Stimulated activated CD4-positive, alpha-beta T cell treated with anti-CD3 and anti-CD28 coated beads, Interleukin-15, amount 100 ng/mL, for 1 hour (primary cell): ENCODE measurements at places on chromosomes 6 and 20.

DNA sequence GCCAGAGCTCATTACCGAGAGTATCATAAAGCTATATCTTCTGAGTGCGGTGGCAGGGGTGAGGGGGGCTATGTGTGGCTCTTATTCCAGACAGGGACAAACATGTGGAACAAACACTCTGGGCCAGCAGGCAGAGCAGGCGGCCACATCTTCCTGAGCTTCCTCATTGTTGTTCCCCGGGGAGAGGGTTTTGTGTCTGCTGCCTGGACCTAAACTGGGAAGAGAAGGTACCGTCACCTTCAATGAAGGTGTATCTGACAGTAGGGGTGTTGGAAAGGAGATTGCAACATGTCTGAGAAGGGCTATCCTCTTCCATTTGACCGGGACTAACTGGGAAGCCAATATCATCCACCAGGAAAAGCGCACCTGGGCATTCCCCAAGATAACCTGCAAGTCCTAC, 1.6 kb upstream of the TFAP2D start:
- DNase-seq = no peak

DNA sequence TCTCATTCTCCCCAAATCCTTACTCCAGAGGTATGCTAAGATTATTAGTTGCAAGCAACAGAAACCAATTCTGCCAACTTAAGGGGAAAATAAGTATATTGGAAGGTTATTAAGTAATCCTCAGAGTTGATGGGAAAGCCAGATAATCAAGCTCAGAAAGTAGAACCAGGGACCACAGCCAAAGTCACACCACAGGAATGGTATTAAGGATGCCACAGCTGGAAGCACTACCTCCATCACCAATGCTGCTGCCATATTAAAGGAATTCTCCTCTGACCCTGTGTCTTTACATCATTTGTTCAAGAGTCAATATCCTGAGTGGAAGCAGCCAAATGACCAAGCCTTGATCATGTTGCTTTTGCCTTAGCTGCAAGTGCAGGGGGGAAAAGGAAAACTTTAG, 9.9 kb downstream of the PROCR start:
- no peak for DNase-seq

GRCh38 chr6:168226902-168227318, 92.7 kb downstream of the DACT2 start:
- DNase-seq = no peak

GRCh38 chr6:150406948-150407347, 38.1 kb downstream of the IYD start:
- DNase-seq = no peak

- DNase-seq = no peak
Measured at GRCh38 chr6:109087661-109088264, 6.9 kb downstream of the SESN1 start.

- DNase-seq = no peak
Measured at GRCh38 chr6:54515713-54516112, 207.5 kb downstream of the TINAG start.

DNA sequence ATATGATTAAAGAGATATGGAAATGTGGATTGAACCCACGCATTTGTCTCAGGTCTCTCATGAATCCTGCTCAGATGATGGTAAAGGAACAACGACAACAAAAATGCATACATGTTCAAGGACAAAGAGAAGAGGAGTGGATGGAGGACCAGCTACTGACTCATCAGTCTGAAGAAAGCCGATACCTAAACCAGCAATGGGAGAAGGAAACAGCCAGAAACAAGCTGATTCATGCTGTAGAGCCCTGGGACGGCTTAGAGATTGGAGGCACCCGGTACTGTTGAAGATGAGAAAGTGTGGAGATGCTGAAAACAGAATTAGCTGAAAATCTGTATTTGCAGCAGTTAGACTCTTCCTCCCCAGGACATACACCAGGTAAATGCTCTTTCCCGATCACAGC, 14.4 kb upstream of the RIPPLY2 start:
- DNase-seq = no peak

GRCh38 chr6:44341095-44341890, 1.2 kb upstream of the SPATS1 start:
- no peak for DNase-seq

- no peak for DNase-seq
Measured at GRCh38 chr20:21808863-21809664, 103.6 kb downstream of the PAX1 start.

DNA sequence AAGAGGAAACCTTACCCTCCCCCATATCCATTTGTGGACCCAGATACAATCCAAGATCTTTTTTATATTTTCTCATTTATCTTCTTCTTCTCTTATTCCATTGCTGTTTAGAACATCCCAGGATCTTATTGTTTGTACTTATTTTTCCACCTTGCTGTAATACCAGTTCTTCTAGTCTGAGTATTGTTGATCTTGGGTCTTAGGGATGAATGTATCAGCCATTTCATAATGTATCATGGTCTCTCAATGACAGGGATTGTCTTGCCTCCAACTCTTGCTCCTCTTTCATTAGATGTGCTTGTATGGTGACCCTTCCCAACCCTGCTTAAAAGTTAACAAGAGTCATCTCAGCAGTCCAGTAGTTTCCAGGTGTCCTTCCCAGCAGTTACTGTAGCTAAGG, 63.3 kb downstream of the MAP3K4 start:
- DNase-seq = no peak

GRCh38 chr20:62860924-62861691, 514 bp downstream of the TCFL5 start:
- peak; percentile 20 for DNase-seq

DNA sequence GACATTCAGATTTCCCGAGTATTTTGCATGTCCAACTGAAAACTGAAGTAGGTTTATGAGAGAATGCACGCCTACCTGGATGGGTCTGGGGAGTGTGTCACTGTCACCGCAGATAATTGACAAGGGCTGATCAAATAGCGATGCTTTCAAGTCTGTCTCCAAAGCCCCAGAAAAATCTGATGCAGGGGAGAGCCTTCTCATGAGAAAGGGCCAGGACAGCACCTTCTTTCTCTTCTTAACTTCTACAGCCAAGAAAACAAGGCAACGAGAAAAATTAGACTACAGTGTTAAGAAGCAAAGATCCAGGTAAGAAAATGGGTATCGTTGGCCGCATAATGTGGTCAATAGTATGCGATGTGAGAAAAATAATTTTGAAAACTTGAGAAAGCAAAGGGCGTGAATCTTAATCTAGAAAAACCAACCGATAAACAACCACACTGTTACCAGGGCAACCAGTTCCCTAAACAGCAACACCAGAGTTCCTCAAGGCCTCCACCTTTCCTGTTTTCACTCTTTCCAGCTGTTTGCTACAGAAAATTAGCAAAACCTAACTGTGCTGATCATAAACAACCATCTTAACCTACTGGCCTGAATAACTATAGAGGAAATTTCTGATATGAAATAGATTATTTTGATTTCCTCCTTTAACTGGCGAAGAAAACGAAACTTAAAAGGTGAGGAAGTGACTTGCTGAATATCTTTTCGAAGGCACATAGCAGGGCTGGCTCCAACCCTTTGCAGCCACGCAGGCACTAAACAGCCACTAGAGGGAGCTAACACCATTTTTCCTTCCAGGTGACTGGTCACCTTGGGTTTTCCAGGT, 2.6 kb downstream of the TAGAP start:
- DNase-seq = no peak

DNA sequence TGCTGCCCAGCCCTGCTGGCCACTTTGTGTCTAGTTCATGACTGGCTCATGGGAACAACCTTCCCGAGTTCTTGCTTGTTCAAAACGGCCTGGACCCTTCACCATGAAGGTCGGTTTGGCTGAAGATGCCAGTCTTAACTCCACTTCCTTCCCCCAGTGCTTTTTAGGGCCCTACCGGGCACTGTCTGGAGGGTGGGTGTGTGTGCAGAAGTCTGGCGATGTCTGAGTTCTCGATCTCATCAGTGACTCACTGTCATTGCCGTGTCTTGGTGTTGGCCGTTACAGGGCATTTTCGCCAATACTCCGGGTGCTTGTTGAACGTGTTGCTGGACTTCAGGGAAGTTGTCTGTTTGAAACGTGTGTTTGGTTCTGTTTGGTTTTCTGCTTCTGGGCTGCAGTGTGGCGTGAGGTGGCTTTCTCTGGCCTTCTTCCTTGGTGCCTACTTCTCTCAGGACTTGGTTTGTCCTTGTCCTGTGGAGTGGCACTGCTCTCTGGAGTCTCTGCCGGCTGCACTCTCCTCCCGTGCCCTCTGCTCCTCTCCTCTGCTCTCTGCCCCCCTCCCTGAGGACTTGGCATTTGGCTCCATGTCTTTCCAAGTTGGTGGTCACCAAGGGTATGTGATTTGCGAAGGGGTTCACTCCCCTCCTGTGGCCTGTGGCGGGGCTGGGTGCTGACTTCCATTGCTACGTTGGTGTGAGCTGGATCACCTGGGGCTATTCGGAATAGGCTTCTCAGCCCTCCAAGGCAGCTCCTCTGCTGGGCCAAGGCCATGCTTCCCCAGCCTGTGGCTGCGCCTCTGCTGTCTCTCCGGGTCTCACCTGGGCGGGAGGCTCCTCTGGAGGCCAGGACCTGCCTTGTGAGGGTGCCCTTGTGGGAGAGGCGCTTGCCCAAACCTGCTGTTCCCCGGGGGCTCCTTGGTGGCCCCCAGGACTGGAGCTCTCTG, 38.2 kb downstream of the PYGB start:
- no peak for DNase-seq

DNA sequence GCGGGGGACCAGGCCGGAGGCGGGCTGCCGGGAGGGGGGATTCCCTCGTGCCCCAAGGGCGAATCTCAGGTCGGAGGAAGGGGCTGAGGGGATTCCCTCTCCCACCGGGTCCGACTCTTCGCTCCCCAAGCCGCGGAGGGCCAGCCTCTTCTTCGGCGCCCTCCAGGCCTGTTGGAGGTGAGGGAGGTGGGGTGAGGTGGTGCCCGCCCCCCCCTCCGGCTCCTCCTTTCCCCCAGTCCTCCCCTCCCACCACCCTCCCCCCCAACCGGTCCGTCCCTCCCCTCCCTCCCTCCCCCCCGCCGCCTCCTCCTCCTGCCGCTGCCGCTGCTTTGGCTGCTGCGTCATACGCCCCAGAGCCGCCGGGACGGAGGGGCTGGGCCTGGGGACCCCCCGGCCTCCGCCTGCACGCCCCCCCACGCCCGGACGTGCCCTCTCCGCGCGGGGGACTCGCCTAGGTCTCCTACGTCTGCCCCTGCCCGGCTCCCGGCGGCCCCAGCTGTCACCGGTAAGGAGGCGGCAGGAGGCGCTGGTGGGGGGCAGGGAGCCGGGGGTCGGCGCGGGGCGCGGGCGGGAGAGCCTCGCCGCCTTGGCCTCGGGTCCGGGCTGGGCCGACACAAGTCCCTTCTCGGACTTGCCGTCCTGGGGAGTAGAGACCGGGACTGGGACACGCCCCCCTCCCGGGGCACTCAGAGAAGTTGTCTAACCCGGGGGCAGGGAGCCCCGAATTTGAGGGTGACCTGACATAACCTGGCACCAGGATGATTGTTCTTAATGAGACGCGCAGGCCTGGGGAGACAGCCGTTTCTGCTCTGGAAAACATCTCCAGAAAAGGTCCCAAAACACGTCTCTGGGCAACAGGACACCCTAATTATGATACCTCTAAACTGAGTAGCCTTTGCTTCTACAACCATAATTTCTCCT, at the start of gene PHF1:
PHF1 (plus strand) TSS at position 304 of the 921 bp plus-strand sequence. CDS start 1,250 bp downstream, outside the sequence.
- DNase-seq = peak; percentile 62

GRCh38 chr20:25150016-25150415, 45.5 kb upstream of the ENTPD6 start:
- DNase-seq = no peak

GRCh38 chr20:21397341-21398108, at the start of gene NKX2-4:
Gene NKX2-4 (minus strand): TSS chr20:21397526. CDS start chr20:21397399, 127 bp downstream.
- DNase-seq = no peak

DNA sequence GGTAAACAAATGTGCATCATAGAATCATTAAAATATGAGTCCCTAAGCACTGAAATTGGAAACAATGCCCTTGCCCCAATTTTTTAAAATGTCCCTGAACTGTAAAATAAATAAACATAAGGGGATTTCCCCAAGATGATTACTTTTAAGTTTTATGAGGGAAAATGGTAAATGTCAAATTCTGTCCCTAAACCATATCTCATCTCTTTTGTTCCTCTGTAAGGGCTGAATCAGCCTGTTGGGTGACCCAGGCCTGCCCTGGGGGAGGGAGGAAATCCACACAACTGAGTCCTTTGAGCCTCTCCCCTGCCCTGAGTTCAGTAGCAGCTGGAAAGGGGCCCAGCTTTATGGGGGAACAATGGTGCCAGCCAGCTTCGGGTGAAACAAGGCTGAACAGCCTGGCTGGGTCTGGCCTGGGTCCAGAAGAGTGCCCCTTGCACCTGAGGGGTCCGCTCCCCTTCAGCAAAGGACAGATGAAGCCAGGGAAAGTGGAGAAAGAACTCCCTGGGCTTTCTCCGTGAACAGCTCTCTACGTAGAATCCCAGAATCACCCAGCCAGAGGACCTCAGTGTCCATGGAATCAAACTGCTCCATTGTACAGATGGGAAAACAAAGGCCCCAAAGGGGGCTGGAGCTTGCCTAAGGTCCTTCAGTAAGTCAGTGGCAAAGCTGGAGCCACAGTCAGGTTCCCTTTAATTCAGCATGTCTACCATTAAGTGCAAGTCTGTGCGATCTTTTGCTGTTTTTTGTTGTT, 28.2 kb upstream of the ITCH start:
- no peak for DNase-seq

GRCh38 chr20:33709398-33709797, 10.7 kb downstream of the PXMP4 start:
- DNase-seq = no peak

- no peak for DNase-seq
Measured at GRCh38 chr6:53433261-53433950, 84.7 kb upstream of the ELOVL5 start.

DNA sequence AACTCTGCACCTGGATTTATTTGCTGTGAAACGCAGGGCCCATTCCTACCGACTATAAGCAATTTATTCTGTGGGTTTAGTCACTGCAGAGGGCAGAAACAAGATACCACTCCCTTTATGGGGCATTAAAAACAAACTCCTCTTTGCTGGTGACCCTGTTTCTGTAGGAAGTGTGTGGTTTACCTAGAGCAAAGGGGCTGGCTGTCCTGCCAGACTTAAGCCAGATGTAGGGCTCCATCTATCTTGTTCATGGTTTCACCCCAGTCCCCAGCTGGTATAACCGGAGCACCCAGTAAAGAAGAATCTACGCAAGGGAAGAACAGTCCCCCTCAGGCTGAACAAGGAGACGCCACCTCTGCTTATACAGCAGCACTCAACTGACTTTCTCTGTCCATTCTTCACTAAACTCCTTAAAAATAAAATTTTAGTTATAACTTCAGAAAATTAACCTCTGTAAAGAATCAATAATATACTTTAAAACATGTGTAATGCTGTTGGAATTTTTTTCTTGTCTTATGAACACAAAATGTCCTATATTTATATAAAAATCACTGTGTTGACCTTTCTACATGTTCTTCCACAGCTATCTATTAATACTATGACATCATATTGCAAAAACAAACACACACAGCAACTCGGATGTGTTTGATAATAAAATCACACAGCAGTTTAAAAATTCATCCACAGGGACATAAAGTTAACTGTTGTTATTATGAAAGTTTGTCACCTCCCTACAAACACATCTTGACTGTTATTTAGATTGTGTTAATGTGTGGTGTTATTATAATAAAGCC, 126.1 kb upstream of the RPS6KA2 start:
- no peak for DNase-seq
